Dermis microvascular lymphatic vessel endothelial cell (primary cell): ENCODE measurements at places on chromosomes 2 and 18.

GRCh38 chr2:190648289-190649034, 421 bp upstream of the NAB1 start:
- DNase-seq, result peak; percentile 90

- no peak for DNase-seq
Observed at GRCh38 chr2:109306190-109306589, 177.2 kb downstream of the SH3RF3 start.

GRCh38 chr18:46427216-46427995, 229.6 kb downstream of the LOXHD1 start:
- no peak for DNase-seq

- peak; percentile 28 for DNase-seq
Observed at GRCh38 chr2:235024931-235025773, 73.3 kb downstream of the SH3BP4 start.

- no peak for DNase-seq
Observed at GRCh38 chr2:60708630-60709320, 47.3 kb upstream of the PAPOLG start.
